Fibroblast of the conjunctiva (primary cell): ENCODE measurements at places on chromosomes 4 and X.

- DNase-seq = no peak
These were observed 6.5 kb upstream of the USP46 start for GRCh38 chr4:52665592-52665991.

DNA sequence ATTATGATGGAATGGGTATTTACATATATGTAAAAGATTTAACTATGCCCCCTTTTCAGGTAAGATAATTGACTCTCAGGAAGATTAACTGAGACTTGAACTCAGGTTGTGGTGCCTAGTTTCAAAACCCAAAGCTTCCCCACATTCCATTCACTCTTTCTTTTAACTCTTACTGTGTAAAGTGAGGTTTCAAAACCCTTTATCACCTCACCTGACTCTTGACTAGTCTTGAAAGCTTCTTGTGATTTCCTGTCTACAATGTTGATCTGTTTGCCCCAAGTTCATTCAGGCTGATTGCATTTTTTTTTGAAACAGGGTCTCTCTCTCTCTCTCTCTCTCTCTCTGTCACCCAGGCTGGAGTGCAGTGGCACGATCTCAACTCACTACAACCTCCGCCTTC, 40.5 kb upstream of the RAPGEF2 start:
- no peak for DNase-seq

GRCh38 chr4:151407466-151408379, 1.3 kb upstream of the FHIP1A start:
- DNase-seq = no peak

DNA sequence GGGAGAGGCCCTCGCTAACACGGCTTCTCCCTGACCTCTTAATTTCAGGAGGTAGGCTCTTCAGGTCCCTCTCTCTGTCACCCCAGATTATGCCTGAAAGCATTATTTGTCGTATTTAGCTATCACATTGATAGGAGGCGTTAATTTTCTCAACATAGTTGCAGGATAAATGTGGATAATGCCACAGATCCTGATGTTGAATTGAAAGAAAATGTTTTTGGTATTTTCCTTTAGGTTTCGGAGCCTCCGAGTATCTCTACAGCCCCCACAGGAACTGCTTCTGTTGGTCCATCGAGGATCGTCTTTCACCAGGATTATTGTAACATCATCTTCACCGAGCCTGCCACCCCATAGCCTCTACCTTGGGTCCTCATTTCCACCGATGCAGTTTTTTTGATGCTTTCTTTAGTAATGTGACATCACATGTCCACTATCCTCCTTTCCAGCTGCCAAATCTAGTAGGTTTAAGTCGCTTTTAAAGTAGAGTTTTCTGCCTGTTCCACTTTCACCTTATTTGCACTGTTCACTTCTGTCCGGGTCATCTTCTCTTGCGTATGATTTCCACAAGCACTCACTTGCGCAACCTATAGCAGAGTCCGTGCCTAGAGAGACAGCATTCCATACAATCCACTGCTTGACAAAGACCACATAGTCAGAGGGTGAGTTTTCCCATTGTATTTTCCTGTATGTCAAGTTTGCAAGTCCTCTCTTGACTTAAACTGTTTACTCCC, 665 bp downstream of the TIGD2 start:
- peak; percentile 79 for DNase-seq

DNA sequence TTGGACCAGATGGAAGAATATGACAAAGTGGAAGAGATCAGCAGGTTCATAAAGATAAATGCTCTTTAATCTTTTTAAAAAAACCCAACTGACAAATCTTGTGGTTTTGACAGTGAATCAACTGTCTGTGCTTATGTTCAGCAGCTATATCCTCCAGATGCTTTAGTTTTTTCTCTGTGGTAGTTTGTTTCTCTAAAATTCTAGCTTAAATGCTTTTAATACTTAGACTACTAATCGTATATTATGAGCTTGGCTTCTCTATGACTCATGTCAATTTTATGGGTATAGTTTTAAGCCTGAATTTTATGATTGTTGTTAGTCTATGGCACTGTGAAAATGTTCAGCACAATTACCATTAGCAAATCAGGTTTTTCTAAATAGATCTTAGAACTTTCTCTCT, 12.9 kb downstream of the HHIP start:
- DNase-seq = no peak

- no peak for DNase-seq
These were observed 344.9 kb downstream of the BCOR start for GRCh38 chrX:39752815-39753214.

DNA sequence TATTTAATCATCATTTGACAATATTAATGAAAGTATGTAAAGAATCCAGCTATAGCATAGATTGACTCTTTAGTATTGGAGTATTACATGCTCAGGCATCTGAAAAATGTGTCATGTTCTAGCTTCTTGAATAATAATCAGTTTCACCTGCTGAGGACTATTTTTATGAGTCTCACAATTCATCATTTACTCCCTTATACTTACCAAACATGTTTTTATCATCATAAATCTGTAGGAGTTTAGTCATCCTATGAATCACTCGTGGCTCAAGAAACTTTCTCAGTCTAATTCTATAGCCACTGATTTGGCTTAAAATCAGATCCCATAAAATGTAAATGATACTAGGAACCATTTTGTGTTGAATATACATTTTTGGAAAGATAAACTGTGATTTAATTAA, 1616.1 kb downstream of the C4orf33 start:
- no peak for DNase-seq

DNA sequence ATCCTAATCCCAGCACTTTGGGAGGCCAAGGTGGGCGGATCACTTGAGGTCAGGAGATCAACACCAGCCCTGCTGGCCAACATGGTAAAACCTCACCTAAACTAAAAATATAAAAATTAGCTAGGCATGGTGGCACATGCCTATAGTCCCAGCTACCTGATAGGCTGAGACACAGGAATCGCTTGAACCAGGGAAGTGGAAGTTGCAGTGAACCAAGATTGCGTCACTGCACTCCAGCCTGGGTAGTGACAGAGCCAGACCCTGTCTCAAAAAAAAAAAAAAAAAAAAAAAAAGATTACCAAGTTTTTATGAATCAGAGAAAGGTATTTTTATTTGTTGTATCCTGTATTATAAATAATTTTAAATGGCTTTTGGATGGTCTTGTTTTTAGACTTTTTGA, 15.1 kb downstream of the TRAPPC11 start:
- no peak for DNase-seq
